Iris pigment epithelial cell (primary cell): ENCODE measurements at places on chromosomes 6 and 20.

GRCh38 chr6:35092362-35093117, 48.6 kb downstream of the TCP11 start:
- DNase-seq = peak; percentile 72

GRCh38 chr20:37228656-37229055, 33.0 kb downstream of the GHRH start:
- no peak for DNase-seq

GRCh38 chr20:16066571-16066970, 506.7 kb downstream of the KIF16B start:
- DNase-seq = no peak

DNA sequence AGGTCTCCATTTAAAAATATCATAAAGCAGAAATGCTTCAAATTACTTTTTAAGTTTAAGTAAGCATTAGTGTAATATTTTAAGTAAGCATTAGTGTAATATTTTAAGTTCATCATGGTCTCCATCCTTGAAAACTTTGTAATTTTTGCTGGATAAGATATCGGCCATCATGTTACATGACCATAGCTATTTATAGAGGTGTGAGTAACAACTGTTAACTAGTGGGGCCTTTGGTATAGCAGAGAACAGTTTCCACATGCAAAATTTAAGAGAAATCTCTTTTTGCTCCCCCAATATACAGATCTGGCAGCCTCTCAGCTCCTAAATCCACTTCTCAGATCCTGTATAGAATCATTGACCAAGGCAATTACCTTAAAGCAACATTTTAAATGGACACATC, 468 bp downstream of the TRDN start:
- no peak for DNase-seq

- DNase-seq = no peak
Measured at GRCh38 chr20:53751620-53752318, 158.1 kb upstream of the ZNF217 start.

GRCh38 chr20:19259141-19259591, 46.7 kb downstream of the SLC24A3 start:
- no peak for DNase-seq

DNA sequence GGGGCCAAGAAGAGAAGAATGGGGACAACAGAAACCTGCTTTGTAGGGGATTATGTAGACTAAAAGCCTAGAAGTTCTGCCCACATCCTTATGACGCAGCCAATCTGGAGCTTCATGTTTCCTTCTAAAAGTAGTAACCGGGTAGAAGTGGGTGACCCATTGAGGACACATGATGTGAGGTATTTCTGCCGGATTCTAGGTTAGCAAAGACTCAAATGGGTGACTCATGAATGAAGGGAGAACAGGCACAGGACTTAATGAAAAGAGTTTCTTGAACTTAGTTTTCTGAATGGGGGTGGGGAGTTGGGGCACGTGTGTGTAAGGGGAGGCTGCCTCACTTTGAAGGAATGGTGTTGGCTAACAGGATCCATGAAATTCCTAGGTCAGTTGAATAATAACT, 68.8 kb downstream of the CDS2 start:
- DNase-seq = peak; percentile 87

DNA sequence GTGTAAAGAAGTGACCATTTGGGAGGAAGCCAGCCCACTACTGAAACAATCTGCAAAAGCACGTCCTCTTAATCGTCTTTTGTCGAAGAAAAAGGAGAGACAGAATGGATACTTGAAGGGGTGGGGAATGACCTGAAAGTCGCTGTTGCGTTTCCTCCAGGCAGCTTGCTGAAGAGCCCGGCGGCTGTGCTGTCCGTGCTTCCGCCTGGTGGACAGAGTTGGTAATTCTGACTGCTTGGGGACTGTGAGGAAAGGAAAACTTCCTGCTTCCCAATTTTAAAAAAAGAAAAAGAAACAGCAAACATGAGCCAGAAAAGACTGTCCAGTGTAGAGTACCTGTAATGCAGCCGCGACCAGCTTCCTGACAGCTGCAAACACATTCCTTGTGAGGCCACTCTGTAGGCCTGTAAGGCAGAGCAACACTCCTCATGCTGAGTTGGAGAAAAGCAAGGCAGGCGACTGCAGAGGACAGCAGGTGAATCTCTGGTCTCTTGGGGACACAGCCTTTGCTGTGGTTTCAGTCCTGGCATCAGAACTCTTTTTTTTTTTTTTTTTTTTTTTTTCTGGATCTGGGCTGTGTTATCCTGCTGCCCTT, 251.1 kb upstream of the TBX18 start:
- DNase-seq = peak; percentile 73

- DNase-seq = peak; percentile 57
Measured at GRCh38 chr20:45097485-45098102, 3.3 kb downstream of the KCNS1 start.

DNA sequence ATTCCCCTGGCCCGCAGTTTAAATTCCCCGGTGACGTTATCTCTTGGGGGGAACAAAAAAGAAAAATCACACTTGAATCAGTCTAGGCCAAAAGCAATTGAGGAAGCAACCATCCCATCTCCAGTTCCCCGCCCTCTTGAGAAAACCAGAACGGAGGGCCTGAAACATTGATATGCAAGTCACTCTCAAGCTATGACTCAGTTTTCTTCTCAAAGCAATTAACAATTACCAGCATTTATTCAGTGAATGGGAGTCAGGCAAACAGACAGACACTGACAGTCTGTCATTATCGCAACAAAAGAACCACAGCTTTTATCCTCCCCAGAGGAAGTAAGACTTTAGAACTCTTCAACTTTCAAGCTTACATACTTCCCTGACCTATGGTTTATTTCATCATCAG, 100.9 kb downstream of the OPRM1 start:
- no peak for DNase-seq

DNA sequence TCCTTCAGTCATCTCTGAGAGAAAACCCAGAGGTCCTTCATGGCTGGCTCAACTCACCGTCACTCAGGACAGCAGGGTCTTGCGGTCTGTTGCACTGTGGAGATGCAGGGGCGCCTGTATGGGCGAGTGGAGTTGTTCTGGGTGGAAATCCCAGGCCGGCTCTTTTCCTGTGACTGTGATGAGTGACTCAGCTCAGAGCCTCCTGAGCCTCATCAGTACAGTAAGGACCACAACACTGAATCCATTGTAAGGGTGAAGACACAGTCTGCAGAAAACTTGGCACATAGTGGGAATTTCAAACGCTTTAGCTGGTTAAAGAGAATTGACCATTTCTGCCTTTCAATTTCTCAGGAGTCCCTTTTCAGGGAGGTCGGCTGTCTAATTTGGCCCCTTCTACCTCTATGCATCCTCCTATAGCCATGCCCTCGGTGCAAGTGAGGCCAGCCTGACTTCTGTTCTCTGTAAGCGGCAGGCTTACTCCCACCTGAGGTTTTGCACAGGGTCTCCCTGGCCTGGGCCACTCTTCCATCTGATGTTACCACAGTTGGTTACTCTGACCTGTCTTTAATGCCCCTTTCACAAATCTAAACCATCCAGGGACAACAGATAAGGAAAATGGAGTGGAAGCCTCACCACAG, 35.5 kb upstream of the TBXT start:
- no peak for DNase-seq

- DNase-seq = no peak
Measured at GRCh38 chr20:58585753-58586540, 65.1 kb upstream of the STX16 start.

- no peak for DNase-seq
Measured at GRCh38 chr20:8787090-8787489, 281.8 kb upstream of the PLCB4 start.

DNA sequence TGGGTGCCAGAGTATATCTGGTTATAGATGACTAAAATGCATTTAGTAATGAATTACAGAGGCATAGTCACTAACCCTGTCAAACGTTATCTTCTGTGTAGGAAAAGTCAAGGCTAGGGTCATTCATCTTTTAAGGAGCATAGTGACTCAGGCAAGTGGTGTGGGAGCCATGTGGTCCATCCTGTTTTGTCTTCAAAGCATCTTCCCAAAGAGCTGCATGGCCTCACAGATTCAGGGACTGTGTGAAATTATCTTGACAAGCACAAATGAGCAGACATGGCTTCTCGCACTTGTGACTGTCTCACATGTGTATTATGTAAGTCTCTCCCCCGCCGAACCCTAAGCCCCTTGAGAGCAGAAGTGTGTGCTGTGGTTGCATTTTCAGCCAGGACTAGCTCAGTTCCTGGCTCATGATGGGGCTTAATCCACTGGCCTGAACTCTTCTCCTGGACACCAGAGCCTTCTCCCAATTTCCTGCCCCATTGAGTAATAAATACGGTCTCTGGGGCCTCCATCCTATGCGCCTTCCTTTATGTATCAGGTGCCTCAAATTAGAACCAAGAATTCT, 769.1 kb downstream of the QKI start:
- no peak for DNase-seq

DNA sequence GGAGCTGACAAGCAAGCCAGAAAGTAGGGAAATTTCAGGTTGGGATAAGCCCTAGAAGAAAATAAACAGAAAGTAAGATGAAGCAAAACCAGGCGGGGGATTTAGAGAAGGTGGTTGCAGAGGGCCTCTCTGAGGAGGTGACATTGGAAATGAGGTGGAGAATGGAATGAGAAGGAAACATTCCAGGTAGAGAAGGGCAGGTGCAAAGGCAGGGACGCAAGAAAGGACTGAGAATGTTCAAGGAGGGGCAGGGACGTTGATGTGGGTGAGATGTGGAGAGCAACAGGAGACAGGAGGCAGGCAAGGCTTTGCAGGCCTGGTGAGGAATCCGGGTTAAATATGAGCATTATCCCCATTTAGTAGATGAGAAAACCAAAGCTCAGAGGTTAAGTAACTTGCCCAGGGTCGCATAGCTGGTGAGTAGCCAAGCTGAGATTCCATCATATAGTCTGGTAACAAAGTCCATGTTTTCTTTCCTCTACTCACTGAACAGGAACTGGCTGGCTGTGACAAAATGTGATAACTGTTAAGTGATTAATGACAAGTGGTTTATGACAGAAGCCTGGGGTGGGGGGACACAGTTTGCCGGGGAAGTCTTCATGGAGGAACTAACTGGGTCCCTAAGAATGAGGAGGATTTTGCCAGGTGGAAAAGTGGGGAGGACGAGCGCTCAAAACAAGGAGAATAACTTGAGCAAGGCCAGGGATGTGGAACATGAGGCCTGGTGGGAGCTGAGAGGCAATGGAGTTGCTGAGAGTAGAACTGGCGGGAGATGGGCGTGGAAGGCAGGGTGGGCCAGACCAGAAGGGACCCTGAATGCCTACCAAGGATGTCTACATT, 32.6 kb downstream of the MRPL14 start:
- DNase-seq = no peak

- peak; percentile 60 for DNase-seq
Measured at GRCh38 chr6:158825951-158826306, 6.8 kb upstream of the EZR start.

GRCh38 chr6:36685926-36686667, 7.6 kb downstream of the CDKN1A start:
- DNase-seq = no peak

DNA sequence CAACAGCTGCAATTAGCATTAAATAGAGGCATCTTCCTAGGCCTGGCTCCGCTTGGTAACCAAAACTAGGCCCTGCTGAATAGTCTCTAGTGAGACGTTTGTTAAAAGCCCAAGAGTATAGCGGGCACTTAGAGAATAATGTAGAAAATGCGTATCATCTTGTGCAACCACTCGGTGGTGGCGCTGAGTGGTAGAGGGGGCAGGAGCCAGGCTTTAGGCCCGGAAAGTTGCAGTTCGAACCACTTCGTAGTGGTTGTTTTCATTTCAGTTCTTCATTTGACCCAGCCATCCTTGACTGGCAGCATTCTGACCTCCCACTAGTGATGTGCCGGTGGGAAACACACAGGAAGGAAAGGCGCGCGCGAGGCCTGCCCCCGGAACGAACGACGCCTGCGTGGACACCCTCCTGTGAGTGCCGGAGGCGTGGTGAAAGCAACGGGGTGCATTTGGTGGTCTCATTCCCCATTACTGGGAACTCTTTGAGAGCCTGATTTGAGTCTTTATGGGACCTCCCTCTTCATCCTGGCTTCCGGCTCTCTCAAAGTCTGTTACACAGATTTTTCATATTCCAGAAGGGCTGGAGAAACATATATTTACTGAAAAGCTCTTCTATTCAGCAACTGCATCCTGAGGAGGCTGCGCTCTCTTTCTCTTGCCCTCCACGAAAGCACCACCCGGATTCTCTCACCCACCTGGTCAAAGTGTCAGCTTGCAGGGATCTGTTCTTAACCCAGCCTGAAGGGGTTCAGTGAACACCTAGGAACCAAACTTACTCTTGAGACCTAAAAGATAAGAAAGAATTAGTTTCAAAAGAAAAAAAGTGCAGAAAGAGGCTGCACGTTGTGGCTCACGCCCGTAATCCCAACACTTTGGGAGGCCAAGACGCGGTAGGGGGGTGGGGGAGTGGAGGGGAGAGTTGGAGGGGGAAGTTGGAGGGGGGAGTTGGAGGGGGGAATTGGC, 18.2 kb downstream of the GPX5 start:
- DNase-seq = peak; percentile 17

DNA sequence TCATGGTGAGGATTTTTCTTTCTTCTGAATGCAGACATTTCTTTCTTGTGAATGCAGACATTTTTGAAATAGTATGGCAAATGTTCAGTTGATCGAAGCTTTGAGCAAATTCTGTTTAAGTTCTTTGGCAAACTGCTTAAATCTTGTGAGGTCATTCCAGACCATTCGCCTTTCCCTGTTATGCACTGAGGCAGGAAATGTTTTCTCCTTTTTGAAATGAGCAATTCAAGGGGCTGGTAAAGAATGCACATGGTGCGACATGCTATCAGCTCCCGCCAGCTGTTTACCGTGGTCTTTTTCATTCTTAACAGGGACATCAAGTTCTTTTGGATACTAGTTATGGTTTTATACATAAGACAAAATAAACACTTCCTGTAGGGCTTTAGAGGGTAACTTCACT, 112.0 kb upstream of the CCN2 start:
- peak; percentile 96 for DNase-seq

DNA sequence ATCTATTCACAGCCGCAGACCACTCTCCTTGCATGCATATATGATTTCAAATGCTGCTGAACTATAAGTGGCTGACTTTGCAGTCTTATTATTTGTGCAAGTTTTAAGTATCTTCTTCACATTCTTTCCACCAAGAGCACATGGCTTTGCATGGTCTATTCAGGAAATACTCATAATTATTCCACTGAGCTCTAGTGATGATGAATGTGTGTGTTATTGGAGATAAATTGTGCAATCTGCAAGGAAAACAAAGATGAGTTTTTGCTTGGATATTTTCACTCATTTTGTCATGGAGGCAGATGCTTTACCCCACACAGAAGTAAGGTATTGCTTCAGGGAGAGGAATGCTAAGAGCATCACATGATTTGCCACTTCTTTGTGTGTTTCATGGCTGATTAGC, 764.6 kb downstream of the TBC1D32 start:
- DNase-seq = no peak

DNA sequence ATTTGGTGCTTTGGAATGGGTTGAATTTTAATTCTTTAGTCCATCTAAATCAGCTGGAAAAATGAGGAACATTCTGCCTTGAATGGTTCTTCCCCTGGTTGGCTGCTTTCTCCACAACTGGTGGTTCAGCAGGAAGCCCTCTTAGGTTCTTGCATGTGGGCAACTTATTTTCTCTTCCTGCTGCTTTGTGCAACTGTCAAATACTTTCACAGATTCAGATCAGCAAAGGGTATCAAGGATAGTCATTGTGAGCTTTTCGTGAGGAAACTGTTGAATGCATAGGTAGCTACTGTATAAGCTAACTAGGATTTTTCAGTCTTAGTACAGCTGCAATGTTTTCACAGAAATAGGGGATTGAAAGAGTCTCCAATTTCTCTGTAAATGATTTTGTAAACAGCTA, 72.9 kb upstream of the MRAP2 start:
- DNase-seq = no peak
